ENCODE measurements at places on chromosomes 12 and 14.
A peak's percentile ranks its signal among the peaks of the same experiment; 100 is the strongest.

- DNase-seq: no peak
Observed at GRCh38 chr12:66144791-66145754, 14.5 kb upstream of the LLPH start.

- DNase-seq: no peak
Observed at GRCh38 chr12:105980085-105980484, 158.7 kb downstream of the NUAK1 start.

DNA sequence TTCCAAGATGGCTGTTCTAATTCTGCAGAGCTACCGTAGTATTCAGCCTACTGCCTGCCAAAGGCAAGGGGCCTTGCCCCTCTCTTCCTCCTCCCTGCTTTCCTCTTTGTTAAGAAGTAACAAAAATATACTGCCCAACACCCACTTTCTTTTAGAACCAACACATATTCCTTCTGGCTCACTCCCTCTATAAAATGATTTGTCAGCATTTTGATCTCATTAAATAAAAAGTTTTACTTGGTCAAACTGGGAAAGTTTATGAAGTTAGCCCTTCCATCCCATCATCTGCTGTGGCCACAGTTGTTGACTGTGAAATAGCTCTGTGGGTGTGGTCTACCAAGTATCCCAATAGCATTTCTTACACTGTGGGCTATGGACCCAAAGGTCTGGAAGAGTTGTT lies 472.4 kb downstream of the ZFP36L1 start:
- DNase-seq: no peak

DNA sequence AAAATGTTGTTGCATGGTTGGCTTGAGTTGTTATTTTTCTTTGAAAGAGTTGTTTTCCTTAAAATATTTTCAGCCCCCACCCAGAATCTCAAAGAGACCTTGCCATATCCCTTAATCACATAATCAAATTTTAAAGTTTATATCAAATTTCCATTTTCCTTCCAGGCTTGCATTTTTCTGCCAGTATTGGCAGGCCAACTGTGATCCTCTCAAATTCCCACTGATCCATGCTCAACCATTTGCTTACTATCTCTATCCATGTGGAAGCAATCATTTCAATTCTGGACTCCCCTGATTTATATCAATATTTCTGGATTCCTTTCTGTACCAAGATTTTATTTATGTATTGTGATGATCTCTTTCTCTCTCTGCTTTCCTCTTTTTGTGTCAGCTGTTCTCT lies 64.2 kb upstream of the PYGL start:
- DNase-seq: no peak

DNA sequence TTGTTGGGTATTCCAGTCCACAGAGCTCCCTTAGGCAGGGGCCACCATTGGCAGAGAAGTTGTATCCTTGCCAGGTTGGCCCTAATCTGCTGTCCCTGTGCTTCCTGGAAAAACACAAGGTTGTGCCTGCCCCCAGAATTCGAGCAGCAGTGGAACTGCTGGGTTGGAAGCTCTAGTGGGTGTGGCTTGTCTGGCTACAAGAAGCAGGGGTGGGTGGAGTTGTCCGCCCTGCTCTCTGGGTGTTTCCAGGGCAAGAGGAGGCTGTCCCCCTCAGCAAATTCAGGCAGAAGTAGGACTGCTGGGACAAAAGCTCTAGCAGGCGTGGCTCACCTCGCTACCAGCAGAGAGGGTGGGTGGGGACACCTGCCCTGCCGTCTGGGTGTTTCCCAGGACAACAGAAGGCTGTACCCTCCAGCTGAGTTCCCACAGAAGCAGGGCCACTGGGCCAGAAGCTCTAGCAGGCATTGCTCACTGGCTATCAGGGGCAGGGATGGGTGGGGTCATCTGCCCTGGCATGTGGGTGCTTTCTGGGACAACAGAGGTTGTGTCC lies 72.8 kb upstream of the NPAS3 start:
- no peak for DNase-seq

DNA sequence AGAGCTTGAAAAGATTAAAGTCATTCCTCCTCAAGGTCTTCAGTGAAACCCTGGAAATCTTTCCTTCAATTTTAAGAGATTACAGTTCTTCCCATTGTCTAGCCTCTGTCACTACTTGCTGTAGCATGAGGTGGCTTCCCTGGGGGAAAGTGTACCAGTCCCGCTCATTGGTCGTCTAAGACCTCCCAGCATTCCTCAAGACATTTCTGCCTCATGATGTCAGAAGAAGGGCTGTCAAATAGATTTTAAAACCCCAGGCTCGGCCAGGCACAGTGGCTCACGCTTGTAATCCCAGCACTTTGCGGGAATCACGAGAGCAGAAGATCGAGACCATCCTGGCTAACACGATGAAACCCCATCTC lies 46.7 kb downstream of the SMUG1 start:
- no peak for DNase-seq

- no peak for DNase-seq
Observed at GRCh38 chr14:95841668-95842067, 35.0 kb upstream of the TUNAR start.

GRCh38 chr12:22254478-22254877 lies 80.0 kb downstream of the ST8SIA1 start:
- DNase-seq: no peak

DNA sequence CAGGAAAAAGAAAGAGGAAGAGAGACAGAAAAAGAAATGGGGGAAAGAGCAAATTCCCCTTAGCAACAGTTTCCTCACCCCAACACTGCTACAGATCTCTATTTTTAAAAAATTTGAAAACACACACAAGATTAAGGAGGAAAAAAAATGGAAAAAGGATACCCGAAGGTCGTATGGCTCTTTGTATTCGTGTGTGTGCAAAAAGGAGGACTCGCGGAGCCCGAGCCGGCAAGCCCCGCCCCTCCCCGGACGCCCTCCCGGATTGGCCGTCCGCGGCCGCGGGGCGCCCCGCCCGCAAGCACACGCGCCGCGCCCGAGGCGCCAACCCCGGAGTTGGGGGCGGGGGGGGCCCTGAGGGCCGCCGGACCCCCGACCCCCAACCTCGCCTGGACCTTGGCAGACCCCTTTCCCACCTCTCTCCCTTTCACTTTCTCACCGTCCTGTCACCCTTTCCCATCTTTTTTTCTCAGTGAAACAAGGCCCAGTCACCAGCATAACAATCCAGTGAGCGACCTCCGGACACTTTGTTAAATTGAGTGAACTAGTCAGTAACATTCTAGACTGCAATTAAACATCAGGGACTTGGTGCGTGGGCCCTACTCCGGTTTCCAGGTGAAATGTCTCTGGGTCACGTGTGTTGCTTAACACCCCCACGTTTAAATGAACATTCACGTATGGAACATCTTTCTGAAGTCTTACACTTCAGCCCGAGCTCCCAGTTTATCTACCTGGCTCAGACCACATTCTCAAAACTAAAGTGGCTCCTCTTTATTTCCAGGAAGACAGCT lies at the start of gene C14orf93:
Gene C14orf93, minus strand, starts transcription at position 205 of the 788 bp plus-strand sequence. CDS start 11,120 bp downstream, outside the sequence.
- peak; percentile 90 for DNase-seq

- DNase-seq: no peak
Observed at GRCh38 chr12:87847147-87847546, 182.1 kb downstream of the C12orf50 start.

DNA sequence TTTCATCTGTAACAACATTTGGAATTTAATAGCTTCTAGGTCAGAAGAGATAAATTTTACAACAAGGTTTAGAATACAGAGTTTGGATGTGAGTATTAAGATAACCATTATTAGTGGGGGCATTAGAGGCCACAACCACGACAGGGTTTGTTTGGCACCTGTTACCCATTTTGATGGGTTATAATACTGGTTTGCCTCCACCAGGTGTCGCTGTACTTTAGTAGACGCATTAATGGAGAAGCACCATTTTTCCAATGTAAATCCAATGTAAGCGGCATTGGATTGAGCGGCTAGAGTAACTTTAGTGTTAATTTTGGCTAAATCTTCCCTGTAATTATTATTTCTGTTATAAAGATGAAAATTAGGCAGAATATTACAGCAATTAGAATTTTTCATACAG lies 136.2 kb downstream of the SLCO1B3 start:
- no peak for DNase-seq

GRCh38 chr14:78586681-78587080 lies 416.5 kb downstream of the NRXN3 start:
- DNase-seq: no peak

GRCh38 chr14:91367173-91368171 lies 50.1 kb downstream of the CCDC88C start:
- DNase-seq: peak; percentile 84

GRCh38 chr12:96719660-96720362 lies 187.2 kb upstream of the NEDD1 start:
- no peak for DNase-seq

DNA sequence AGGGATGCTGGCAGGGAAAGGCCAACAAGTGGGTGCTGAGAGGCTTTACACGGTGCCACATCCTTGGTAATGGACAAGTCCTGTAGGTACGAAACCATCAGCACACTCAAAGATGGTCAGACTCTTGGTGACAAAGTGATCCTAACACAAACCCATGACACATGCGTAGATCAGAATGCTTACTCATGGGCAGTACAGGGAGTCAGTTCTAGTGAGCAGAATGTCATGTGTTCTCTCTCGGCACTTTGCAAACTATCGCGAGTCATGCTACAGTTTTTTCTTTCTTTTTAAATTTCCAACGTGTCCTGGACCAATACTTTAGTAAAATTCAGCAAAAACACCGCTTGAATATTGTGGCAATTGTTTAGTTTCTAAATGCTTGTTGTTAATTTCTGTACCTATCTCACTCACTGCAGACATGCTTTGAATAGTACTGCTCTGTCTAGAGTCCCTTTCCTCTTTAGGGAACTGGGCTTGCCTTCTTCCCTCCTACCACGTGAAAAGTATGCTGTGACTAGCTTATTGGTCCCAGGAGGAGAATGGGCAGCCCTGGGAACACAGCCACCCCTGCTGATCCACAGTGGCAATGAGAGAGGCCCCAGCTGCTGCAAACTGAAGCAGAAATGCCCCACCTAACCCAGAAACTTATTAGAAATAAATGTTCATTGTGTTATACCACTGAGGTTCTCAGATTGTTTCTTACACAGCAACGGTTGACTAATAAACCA lies 62.4 kb downstream of the UBR7 start:
- no peak for DNase-seq

DNA sequence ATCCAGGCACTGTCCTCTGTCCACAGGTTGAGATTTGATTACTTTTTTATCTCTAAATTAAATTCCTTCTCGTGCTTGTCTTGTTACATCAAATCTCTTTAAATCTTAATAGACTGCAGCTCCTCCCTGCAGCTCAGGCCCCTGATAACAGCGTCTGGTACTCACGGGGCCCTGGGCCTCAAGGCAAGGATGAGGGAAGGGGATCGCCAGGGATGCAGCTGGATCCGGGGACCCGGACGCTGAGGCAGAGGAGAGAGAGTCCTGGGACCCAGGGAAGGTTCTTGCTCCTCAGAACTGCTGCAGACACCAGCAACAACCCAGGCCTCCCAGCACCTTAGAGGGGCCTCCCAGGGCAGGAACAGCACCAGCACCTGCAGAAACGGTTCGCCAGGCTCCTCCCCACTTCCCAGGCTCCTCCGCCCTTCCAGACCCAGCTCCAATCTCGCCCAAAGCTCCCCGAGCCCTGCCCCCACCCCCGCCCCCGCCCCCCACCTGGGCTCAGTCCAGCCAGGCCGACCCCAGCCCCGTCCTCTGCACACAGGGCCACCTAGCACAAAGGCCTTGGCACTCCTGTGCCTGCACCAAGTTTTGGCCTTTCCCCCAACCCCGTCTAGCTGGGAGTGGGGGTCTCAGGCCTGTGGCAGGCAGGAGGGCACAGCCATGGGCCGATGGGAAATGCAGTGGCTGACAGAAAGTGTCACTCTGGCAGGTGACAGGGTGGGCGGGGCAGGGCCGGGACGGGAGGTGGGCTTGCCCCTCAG lies 60.3 kb upstream of the GALNT9 start:
- no peak for DNase-seq

DNA sequence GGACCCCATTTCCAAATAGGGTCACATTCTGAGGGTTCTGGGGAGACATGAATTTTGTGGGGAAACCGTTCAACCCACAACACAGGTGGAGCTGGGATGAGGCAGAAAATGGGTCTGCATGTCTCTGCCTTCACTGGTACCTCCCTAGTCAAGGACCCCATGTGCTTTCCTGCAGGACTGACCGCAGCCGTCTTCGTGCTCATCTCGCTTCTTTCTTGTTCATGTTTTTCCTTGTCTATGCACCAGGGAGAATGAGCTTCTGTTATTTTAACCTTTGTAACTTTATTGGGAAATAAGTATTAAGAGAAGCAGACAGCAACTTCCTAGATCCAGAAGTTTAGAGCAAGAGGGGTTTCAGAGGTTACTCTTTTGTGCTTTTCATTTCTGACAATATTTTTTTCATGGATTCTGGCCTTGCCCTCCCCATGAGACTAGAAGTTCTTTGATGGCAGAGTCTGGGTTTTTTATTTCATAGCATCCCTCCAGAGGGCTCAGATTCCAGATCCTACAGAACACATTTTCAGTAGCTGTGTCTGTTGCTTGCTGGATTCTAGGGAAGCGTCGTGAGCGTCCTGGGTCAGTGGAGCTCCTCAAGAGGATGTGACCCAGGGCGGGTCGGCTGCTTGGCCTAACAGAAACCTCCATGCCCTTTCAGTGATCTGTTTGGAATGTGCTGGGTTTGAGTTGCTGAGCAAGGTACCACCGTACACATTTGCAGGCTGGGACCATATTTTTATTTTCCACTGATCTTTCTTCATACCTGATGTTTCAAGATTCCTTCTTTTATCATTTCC lies 104.2 kb downstream of the ADGRD1 start:
- DNase-seq: peak; percentile 5

DNA sequence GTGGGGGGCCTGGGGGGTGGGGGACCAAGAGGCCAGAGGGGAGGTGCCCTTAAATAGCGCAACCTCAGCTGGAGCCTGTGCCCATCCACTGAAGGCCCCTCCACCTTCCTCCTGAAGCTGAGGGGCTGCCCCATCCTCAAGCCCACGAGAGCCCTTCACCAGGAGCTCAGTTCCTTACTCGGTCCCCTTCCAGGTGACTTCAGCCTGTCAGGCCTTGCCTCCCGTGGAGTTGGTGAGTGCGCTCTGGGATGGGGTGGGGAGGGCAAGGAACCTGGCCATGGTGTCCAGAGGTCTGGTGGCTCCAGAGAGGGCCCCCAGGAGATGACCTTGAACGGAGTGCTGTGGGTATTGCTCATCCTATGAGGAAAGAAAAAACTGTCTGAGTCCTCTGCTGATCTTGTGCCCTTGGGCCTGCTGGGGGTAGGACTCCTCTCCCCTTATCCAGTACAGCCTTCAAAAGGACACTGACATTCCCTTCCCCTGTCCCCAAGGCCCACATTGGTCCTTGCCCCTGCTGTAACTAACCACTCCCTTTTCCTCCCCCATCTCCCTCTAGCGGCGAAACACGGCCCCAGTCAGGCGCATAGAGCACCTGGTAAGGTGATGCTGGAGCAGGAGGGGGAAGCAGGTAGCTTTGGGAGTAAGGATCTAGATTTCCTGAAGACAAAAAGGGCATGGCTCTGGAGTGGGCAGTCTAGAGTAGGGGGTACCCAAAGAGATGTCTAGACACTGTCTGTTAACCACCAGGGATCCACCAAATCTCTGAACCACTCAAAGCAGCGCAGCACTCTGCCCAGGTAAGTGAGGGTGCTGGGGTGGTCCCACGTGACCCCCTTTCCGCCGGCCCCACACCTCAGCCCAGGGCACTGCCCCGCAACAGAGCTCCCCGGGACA lies 3.6 kb downstream of the TNS2 start:
- peak; percentile 57 for DNase-seq

All from femur (tissue), 1 donor.